ENCODE measurements at places on chromosomes 11 and 22.

- no peak for DNase-seq
These were observed 69.6 kb upstream of the SHISAL1 start for GRCh38 chr22:44382116-44383038.

DNA sequence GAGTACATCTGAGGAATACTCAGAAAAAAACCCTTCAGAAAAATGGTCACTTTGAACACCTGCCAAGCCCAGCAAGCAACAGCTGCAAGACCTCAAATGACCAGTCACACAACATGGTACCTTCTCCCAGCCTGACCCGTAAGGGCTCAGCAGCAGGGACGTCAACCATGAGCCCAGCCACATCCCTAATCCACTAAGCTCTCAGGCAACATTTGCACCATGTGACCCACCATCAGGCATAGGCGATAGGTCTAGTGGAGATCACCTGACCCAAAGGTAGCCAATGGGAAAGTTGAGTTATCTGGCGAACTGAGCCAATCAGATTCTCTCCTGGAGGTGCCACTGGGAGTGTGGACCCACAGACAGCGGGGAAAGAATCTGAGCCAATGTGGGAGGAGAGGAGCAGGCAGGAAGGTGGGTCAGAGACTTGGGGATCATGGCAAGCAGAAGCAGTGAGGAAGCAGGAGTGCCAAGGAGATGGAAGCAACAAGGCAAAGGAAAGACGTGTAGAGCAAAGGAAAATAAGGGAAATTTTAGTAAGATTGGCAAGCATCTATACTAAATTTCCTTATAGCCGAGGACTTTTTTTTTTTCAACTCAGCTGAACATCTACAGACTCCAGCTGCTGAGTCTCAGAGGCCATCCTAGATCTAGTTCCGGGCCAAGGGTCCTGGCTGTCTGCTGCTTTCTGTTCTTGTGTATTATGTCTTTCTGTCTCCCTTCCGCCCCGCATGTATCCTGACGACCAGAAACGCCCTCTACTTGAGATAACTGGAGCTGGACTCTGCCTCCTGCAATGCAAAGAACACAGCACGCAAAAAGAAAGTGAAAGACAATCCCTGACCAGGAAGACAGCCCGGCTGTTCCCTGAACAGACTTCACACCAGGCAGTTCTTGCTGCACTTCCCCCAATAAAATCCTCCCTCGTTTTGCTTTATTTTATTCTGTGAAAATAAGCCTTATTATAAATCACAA is 11.0 kb upstream of the PLAAT2 start:
- DNase-seq, result peak; percentile 48

DNA sequence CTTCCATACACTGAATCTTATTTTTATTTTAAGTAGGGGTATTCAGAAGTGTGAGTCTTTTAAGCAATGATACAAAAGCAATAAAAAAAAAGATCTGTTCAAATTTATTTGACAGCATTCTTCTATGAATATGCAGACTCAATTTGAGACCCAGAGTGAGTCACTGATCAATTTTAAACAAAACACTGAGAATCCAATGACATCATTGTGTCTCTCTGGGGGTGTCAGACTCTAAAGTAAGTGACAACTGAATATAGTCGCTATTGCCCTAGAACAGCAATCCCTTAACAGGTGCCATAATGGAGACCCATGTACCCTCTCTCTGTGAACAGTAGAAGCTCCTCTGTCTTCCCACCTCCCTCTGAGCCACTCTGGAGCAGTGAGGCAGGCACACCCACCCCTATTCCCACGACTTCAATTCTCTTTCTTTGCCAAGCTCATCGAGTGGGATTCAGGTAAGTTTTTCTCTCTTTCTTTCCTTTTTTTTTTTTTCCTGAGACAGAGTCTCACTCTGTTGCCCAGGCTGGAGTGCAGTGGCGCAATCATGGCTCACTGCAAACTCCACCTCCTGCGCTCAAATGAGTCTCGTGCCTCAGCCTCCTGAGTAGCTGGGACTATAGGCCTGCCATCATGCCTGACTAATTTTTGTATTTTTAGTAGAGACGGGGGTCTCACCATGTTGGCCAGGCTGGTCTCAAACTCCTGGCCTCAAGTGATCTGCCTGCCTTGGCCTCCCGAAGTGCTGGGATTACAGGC is 5.1 kb upstream of the RPS3 start:
- DNase-seq, result no peak

DNA sequence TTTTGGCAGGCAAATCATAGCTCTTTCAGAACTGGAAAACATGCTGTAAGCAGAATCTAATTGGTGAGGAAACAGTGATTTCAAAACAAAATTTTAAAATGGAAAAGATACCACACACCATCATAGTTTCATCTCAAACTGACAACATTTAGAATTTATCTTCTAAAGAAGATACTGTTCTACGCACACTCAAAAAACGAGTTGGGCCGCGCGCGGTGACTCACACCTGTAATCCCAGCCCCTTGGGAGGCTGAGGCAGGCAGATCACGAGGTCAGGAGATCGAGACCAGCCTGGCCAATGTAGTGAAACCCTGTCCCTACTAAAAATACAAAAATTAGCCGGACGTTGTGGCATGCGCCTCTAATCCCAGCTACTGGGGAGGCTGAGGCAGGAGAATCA is 44.2 kb upstream of the ADSL start:
- no peak for DNase-seq

- DNase-seq, result no peak
These were observed at the start of gene TTC36 for GRCh38 chr11:118527109-118527508. TTC36 (plus strand) TSS chr11:118527474; CDS start chr11:118527495, 21 bp downstream.

DNA sequence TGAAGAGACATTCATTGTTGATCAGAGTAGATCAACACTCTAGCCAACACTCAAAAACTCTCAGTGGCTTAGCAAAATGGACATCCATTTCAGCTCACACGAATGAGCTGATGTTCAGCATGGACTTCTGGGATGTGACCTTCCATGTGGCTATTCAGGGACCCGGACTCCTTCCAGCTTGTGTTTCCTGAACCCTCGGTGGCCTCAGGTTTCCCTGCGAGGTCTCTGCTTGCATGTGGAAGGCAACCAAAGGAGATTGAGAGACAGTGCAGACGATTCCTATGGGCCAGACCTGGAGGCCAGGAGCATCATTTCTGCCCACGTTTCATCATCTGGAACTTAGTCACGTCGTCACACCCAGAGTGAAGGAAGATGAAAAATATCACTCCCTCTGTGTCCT is 1137.4 kb downstream of the TBC1D22A start:
- DNase-seq, result no peak

DNA sequence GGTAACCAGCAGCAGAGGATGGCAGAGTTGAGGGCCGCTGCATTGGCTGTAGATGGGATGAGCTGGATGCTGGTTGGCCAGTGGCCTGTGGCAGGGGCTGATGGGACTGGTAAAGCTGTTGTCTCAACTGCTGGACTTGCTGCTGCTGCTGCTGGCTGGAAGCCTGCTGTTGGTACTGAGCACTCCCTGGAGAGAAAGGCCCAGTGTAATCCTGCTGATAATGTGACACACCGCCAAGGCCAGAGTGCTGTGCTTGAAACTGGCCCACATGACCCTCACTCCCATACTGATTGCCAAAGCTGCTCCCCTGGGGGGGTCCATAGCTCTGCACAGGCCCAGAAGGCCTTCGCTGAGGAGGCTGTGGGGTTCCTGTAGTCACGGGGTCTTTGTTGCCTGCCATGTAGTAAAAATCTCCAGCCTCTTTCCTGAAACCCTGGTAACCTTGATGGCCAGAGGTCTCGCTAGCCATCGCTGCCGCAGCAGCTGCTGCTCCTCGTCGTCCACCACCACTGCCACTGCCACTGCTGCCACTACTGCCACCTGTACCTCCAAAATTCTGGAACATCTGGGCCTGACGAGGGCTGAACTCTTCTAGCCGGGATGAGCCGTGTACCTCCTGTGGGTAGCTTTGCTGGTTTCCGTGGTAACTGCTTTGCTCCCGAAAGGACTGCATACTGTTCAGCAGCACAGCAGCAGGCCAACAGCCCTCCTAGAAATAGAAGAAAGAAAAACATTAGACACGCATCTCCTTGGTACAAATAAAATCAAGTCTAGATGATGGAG is 55.6 kb downstream of the TCF20 start:
- DNase-seq, result no peak

DNA sequence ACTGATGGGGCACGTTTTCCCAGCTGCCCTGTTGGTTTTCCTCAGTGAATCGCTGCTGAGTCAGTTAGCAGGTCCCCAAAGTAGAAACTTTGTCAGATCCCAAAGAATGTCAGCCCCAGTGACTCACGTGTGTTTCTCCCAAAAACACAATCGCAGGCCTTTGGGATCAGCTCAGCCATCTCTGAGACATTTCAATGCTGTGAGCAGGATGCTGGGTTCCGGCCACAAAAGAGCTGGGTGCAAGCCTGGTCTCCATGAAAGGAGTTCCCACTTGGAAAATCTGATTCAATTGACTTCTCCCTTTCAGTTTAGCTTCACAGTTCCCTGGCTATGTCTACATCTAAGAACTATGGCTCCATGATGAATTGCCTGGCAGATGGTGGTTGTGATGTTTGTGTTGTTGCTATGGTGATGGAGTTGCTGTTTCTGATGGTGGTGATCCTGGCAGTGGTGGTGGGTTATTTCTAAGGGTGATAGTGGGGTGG is 28.0 kb downstream of the MYEOV start:
- DNase-seq, result peak; percentile 98

- no peak for DNase-seq
These were observed 13.5 kb downstream of the MCAT start for GRCh38 chr22:43129426-43130425.

GRCh38 chr22:22753526-22754267 is 109.3 kb downstream of the GGTLC2 start:
- DNase-seq, result peak; percentile 6

DNA sequence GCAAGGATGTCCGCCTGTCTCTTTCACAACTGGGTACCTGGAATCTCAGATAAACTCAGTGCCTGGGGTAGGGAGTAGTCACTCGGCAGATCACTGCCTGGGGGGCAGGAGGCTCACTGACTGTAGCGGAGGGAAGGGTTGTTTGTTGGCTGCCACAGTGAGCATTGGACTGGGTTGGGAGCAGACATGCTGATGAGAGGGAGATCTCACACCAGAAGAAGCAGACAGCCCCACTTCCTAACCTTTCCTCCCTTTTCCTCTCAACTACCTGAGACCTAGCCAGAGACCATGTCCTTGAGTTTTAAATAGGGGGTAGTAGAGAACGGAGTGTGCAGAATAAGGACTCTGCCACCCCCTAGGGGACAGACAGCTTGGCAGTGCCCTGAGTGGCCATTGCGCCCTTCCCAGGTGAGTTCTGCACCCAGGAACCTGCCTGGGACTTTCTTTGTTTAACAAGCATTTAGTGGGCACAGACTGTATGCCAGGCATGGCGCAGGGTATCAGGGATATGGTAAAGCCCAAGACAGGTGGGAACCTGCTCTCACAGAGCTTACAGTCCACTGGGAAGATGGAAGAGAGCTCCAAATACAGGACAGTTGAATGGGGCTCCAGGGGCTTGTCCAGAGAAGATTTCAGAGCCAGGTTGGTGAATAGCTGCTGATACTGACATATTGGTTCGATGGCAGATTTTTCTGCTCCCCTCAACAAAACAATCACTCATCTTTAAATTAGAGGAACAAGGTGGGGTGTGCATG is 115.7 kb upstream of the NNMT start:
- DNase-seq, result no peak

GRCh38 chr11:128579798-128580504 is 7.4 kb downstream of the ETS1 start:
- peak; percentile 55 for DNase-seq

GRCh38 chr22:36257948-36258670 is 5.2 kb downstream of the APOL1 start:
- DNase-seq, result no peak

DNA sequence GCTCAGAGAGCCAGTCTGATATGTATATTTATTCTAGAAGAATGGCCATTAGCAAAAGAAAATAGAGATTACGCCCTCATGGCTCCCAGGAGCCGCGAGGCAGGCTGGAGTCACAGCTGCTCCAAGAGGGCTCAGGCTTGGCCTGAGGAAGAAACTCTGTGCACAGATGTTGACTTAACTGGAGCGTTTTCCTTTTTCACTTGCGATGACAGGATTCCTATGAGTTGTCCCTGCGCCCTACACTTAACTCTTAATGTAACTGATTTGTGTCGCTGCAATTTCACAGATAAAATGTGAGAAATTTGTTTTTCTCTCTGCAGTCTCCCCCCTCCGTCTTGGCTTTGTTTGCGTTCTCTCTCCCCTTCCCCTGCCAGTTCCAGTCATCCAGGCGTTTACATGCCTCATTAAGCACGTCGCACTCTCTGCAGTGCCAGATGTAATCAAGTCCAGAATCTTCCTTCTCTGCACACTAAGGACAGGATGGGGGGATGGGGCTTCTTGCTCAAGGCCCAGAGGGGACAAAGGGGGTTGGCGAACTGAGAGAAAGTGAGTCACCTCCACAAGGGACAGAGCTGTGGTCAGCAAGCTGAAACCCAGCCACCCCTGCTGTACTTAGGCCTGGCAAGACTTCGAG is 1060.1 kb downstream of the NTM start:
- DNase-seq, result no peak

GRCh38 chr11:123581651-123582399 is 72.6 kb downstream of the SCN3B start:
- no peak for DNase-seq

DNA sequence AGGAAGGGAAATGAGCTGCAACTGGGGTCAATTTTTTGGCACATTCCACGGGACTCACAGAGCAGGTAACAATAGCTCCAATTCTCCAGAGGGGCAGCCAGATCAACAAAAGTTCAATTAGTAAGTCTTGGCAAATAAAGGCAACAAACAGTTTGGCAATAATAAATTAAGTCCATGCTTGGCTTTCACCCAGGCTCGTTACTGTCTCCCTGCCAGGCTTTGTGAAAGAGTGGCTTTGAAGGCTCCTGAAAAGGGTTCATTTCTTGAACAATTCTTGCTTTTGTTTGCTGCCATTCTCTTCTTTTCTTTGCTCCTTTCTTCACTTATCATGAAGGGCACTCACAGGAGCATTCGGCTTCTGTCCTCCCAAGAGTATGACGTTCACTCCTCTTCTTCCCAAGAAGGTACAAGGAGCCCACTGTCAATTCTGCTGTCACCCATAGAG is 123.3 kb downstream of the APIP start:
- no peak for DNase-seq

GRCh38 chr22:41223535-41223934 is 17.2 kb downstream of the CHADL start:
- DNase-seq, result no peak

GRCh38 chr11:124581817-124582216 is 12.0 kb downstream of the OR8A1 start:
- no peak for DNase-seq

All from HFFc6 (cell line).